ENCODE measurements at places on chromosomes 7 and 10.

- H3K4me3 ChIP-seq, result no peak overlapping the region
- no peaks in the 10 kb centered on the region for H3K4me1 ChIP-seq
- H3K36me3 ChIP-seq, result no peaks in the 10 kb centered on the region
- no peak overlapping the region for H3K27ac ChIP-seq
Observed at GRCh38 chr7:54725255-54725654, 33.8 kb downstream of the SEC61G start.

- no peak for DNase-seq
- H3K27me3 ChIP-seq, result peaks cover 25% of the 10 kb centered on the region
- no peak overlapping the region for H3K4me3 ChIP-seq
Observed at GRCh38 chr10:631266-631665, 58.2 kb downstream of the DIP2C start.

DNA sequence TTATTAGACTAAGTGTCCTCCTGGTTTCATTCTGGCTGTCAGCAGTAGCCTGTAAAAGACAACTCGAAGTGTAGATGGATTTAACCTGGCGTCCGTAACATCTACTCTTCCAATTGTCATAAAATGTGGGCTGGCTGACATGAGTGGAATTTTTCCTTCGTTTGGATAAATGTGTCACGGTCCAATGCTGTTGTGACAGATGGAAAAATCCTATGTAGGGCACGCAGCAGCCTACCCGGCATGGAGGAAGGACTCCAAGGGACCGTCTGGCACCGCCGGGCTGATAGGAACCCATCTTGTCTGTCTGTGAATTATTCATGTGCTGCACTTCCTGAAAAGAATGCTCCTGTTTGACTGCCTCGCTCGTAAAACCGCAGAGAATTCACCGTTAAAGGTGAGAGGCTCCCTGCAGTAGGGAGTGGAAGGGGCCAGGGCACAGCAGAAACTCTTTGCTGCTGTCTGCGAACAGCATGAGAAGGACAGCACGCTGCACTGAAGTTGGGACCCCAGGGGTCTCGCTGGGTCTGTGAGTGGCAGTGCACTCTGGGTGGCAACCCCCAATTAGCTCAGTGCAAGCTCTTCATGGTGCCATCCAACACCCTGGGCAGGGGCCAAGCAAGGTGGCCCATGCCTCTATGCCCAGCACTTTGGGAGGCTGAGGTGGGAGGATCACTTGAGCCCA is 1.6 kb upstream of the ORAI2 start:
- peak overlapping the region; percentile 73 for H3K4me3 ChIP-seq
- peaks cover 37% of the 10 kb centered on the region for H3K36me3 ChIP-seq
- H3K4me1 ChIP-seq, result peaks cover 66% of the 10 kb centered on the region
- no peaks in the 10 kb centered on the region for H3K27me3 ChIP-seq

DNA sequence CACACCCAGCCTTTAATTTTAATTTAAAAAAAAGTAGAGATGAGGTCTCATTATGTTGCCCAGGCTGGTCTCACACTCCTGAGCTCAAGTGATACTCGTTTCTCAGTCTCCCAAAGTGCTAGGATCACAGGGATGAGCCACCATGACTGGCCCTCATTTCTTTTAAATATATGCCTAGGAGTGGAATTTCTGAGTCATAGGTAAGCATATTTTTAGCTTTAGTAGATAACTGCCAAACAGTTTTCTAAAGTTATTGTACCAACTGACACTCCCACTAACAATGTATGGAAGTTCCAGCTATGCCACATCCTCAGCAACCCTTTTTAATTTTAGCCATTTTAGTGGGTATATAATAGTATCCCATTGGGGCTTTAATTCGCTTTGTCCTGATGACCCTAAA is 13.8 kb upstream of the PPIF start:
- peak overlapping the region; percentile 87 for H3K27ac ChIP-seq
- H3K36me3 ChIP-seq, result peaks cover 3% of the 10 kb centered on the region
- no peak for DNase-seq
- no peak overlapping the region for H3K4me3 ChIP-seq
- H3K27me3 ChIP-seq, result no peaks in the 10 kb centered on the region
- peaks cover 51% of the 10 kb centered on the region for H3K4me1 ChIP-seq

DNA sequence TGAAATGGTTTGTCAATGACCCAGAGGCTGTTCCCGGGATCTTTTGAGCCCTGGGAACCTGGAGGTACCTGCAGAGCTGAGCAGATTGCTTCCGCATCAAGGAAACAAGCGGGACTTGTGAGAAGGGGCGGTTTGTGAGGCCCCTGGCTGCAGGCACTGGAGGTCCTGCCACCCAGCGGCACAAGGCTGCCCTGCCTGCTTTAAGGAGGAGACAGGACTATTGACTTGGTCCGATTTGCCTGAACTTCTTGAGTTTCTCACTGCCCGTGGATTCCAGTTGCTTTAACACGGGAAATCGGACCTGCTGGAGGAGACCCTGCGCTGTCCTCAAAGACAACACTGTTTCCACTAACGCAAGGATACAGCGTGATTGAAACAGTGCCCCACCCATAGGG is 130.1 kb downstream of the DNAJB6 start:
- no peak overlapping the region for H3K27ac ChIP-seq
- H3K36me3 ChIP-seq, result no peaks in the 10 kb centered on the region
- no peaks in the 10 kb centered on the region for H3K27me3 ChIP-seq
- H3K4me3 ChIP-seq, result no peak overlapping the region

DNA sequence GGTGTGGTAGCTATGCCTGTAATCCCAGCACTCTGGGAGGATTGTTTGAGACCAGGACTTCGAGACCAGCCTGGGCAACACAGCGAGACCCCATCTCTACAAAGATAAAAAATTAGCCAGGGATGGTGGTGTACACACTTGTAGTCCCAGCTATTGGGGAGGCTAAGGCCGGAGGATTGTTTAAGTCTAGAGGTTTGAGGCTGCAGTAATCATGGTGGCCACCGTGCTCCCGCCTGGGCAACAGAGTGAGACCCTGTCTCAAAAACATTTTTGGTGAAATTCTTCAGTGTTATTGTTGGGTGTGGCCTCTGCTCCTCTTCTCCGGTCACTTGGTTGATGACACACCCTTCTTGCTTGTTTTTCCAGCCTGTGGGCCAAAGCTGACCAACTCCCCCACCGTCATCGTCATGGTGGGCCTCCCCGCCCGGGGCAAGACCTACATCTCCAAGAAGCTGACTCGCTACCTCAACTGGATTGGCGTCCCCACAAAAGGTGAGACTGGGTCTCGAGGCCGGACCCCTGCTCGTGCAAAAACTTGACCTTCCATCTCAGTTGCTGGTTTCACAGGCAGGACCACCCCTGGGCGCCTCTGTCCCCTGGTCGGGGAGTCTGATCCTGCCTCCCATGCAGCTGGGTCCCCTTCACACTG is 10.6 kb downstream of the PFKFB3 start:
- no peak overlapping the region for H3K4me3 ChIP-seq
- H3K4me1 ChIP-seq, result peaks cover 13% of the 10 kb centered on the region
- DNase-seq, result no peak

- peaks cover 3% of the 10 kb centered on the region for H3K27me3 ChIP-seq
- no peak overlapping the region for H3K27ac ChIP-seq
- no peaks in the 10 kb centered on the region for H3K36me3 ChIP-seq
- no peak for DNase-seq
Observed at GRCh38 chr7:144023171-144023827, 23.2 kb downstream of the OR6B1 start.

GRCh38 chr7:37371755-37372154 is 76.9 kb downstream of the ELMO1 start:
- H3K4me3 ChIP-seq, result peak overlapping the region; percentile 28
- DNase-seq, result no peak
- H3K4me1 ChIP-seq, result peaks cover 72% of the 10 kb centered on the region
- peaks cover 45% of the 10 kb centered on the region for H3K36me3 ChIP-seq
- H3K27ac ChIP-seq, result peak overlapping the region; percentile 80
- H3K27me3 ChIP-seq, result no peaks in the 10 kb centered on the region

- no peak overlapping the region for H3K27ac ChIP-seq
- H3K4me3 ChIP-seq, result no peak overlapping the region
- no peaks in the 10 kb centered on the region for H3K36me3 ChIP-seq
Observed at GRCh38 chr10:102962951-102963755, 45.1 kb downstream of the CNNM2 start.

GRCh38 chr10:131662851-131663250 is 238.0 kb upstream of the PPP2R2D start:
- DNase-seq, result no peak
- H3K4me3 ChIP-seq, result no peak overlapping the region
- H3K4me1 ChIP-seq, result no peaks in the 10 kb centered on the region

GRCh38 chr10:126331101-126331500 is 57.2 kb downstream of the ADAM12 start:
- no peaks in the 10 kb centered on the region for H3K4me1 ChIP-seq
- DNase-seq, result no peak
- no peak overlapping the region for H3K27ac ChIP-seq
- H3K27me3 ChIP-seq, result no peaks in the 10 kb centered on the region
- H3K36me3 ChIP-seq, result no peaks in the 10 kb centered on the region

DNA sequence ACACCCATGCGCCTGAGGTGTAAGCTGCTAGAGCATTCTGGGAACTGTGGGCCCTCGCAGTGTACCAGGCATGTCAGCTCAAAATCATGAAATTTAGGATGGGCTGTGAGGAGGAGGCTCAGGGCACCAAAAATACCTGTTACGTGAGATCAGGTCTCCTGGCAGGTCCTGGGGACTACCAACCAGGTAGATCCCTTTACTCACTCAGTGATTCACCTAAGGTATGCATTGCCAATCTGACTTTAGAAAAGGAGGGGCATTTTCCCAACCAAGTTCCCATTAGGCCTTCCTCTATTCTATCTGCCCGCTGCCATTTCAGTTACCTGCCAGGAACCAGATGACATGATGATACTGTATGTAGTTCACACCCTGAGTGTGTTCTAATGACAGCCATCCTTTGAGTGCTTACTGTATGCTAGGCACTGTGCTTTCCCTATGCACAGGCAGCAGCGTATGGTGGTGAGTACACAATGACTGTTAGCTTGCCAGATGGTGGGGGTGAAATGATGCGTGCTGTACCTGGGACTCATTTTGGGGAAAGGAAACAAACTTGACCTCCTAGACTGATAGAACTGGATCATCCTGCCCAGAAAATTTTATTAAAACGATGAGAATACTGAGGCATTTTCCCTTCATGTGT is 62.0 kb downstream of the CFAP58 start:
- no peak overlapping the region for H3K4me3 ChIP-seq
- H3K36me3 ChIP-seq, result no peaks in the 10 kb centered on the region
- no peak overlapping the region for H3K27ac ChIP-seq
- peaks cover 3% of the 10 kb centered on the region for H3K27me3 ChIP-seq
- H3K4me1 ChIP-seq, result no peaks in the 10 kb centered on the region
- DNase-seq, result no peak

DNA sequence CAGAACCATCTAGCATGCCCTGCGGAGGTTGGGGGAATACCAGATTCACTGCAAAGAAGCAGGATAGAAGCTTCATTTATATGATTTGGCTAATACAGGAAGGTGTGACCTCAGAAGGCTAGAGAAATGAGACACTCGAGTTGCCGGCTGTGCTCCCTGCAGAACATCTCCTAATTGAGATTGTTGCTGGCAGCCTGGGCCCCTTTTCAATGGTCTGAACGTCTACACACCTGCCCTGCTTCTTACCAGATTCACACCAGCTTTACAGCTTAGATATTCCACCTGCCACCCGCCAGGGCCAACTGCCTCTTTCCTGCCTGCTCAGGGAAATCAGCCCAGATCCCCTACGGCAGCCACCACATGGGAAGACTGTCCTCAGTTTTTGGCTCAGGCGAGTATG is 475.3 kb upstream of the AUTS2 start:
- H3K4me1 ChIP-seq, result no peaks in the 10 kb centered on the region
- H3K27me3 ChIP-seq, result no peaks in the 10 kb centered on the region

DNA sequence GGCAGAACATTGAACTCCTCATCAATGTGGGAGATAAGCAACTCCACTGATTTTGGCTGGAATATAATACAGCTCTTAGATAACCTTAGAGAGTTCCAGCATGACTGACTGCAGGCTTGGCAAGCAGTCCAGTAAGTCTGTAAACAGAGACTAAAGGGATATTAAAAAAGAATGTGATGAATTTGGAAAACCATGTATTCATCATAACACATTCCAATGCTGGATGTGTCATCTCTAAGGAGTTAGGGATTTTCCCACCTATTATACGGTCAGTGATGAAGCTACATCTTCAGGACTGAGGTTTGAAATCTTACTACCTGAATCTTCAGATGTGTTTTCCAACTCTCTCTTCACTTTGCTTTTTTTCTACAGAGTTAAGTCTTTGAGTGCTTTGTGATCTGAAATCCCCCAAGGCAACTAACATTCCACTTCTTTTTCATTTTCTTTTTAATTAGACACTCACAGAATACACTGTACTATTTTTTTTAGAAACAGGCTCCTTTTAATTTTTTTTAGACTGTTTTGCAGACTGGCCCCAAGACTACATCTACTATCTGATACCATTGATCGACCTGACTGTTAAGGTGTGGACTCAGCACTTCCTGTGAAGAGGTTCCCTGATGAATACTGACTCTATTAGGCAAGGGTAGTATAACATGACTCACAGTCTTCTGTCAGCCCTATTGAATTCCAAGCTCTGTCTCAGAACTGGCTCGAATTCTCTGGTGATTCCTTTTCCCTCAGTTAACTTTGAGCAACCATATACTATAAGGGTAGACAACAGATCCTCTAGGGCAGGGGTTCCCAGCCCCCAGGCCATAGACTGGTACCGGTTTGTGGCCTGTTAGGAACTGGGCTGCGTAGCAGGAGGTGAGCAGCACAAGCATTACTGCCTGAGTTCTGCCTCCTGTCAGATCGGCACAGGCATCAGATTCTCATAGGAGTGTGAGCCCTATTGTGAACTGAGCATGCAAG is 678.2 kb downstream of the GRM8 start:
- H3K4me3 ChIP-seq, result no peak overlapping the region
- no peak for DNase-seq
- H3K36me3 ChIP-seq, result no peaks in the 10 kb centered on the region
- H3K27me3 ChIP-seq, result no peaks in the 10 kb centered on the region
- H3K27ac ChIP-seq, result no peak overlapping the region

DNA sequence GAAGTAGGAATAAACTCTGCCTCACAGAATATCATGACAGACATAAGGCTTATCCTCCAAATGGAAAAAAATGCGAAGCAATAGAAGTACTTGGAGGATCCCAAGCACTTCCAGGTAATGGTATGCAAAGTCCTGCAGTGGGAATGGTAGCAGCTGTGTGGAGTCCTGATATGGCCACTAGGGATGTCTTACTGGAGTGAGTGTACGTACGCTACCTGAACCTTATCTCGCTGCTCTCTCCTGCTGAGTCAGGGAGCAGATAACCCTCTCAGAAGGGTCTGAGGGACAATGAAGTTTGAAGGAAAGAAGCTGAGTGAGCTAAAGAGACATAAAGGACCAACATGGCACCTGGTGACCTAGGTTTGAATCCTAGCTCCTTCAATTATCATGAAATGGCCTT is 42.2 kb downstream of the CH25H start:
- H3K27ac ChIP-seq, result no peak overlapping the region
- DNase-seq, result no peak
- peaks cover 37% of the 10 kb centered on the region for H3K4me1 ChIP-seq
- H3K27me3 ChIP-seq, result peaks cover 26% of the 10 kb centered on the region

- peak; percentile 30 for DNase-seq
- H3K36me3 ChIP-seq, result no peaks in the 10 kb centered on the region
- H3K27ac ChIP-seq, result no peak overlapping the region
- peaks cover 96% of the 10 kb centered on the region for H3K27me3 ChIP-seq
Observed at GRCh38 chr7:27148756-27149641, 1.4 kb upstream of the HOXA6 start.
